ENCODE measurements at places on chromosomes 7 and 10.

DNA sequence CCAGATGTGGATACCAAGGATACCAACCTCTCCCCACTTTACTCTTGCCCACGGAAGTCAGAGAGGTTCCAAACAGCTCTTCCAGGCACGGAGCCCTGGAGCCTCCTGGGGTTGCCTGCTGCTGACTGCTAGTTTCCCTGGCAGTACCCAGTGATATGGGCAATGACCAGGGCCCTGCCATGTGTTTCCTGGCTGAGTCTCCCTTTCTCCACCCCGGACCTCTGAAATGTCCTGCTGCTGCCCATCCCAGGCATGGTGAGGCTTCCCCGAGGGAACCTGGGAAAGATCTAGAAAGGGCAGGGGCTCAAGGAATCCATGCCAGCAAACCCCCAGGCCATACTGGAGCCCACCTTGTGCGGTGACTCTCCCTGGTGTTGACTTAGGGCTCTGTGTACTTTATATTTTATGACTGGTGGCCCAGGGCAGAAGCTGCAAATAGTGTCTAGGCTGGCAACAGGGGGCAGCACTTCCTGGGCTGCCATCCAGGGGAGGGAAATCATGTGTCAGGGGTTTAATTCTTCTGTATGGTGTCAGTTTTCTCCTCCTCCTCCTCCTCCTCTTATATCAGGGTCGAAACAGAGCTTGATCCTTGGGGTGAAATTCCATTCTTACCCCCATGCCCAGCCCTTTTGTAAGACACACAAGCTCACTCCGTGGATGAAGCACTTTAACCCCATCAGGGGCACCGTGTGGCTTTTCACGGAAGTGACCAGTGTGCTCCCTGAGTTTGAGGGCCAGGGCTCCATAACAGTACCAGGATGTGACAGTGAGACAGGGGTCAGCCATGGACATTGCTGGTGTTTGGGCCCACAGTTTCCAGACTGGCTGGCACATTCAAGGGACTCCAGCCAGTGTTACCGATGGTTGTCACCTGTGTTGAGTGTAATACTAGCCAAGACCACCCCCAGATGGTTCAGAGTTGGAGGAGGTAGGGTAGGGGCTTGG, 62.4 kb upstream of the GDF10 start:
- DNase-seq, result no peak

GRCh38 chr10:76324283-76324682, 892.9 kb downstream of the LRMDA start:
- DNase-seq, result peak; percentile 45

DNA sequence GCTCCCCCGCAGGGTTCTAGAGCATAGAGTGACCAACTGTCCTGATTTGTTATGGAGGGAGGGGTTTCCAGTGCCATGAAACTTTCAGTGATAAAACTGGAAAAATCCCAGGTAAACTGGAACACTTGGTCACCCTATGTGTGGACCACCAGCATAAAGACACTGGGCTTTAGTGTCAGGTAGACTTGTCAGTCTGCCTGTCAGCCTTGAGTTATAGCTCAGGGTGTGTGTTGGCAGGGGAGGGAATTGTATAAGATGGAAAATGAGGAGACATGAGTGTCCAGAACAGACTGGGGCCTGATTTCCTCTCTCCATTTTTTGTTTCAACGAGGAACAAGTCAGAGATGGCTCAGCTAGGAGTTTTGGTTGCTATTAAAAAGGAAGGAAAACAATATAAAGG, 10.2 kb upstream of the EFCAB10 start:
- DNase-seq, result no peak

DNA sequence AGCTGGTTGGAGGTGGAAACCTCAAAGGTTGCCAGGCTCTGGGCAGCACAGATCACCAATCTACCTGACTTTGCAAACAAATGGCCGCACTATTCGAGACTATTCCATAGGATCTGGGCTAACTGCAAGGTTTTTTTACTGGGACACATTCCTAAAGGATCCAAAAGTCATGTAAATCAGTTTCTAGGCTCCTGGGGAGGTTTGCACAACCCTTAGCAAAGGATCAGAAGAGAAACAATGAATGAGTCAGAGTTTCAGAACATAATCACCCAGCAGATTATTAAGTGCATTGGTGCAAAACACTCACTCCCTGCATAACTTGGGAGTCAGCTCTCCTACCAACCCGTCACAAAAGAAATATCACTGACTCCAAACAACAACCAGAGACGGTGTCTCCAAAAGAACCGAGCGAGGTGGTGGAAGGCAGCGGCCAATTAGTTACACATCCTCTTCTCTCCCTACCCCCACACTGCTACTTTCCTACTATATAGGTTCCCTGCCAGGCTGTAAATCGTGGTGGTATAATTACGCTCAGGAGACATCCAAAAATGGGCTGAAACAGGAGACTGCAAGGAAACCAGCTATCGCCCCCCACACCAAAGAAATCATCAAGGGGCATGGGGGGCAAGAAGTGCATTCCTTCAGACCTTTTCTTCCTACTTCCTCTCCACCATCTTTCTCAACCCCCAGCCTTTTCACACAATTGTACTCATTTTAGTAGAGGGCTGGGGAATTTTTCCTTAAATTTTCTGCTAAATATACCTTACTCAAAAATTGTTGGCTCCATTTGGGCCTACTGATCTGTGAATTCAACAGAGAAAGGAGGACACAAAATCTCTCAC, 3.2 kb downstream of the UBE2H start:
- peak; percentile 87 for DNase-seq

- DNase-seq, result peak; percentile 23
These were observed 85.3 kb upstream of the CCDC6 start for GRCh38 chr10:59991661-59992060.

DNA sequence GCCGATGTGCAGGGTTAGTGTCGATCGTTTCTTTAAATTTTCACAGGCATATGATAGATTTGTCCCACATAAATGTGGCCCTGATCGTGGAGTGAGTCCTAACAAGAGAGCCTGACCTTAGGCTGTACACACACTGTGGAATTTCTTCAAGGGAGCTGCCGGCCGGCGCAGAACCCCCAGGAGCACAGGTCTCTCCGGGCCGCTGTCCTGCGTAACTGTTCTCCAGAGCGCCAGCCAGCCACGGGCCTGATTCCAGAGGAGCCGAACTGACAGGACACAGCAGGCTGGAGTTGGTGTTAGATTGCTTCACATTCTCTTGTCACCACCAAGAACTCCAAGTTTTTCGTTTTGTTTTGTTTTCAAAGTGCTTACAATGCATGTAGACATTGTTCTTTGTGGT, 37.3 kb downstream of the SHH start:
- DNase-seq, result peak; percentile 22

DNA sequence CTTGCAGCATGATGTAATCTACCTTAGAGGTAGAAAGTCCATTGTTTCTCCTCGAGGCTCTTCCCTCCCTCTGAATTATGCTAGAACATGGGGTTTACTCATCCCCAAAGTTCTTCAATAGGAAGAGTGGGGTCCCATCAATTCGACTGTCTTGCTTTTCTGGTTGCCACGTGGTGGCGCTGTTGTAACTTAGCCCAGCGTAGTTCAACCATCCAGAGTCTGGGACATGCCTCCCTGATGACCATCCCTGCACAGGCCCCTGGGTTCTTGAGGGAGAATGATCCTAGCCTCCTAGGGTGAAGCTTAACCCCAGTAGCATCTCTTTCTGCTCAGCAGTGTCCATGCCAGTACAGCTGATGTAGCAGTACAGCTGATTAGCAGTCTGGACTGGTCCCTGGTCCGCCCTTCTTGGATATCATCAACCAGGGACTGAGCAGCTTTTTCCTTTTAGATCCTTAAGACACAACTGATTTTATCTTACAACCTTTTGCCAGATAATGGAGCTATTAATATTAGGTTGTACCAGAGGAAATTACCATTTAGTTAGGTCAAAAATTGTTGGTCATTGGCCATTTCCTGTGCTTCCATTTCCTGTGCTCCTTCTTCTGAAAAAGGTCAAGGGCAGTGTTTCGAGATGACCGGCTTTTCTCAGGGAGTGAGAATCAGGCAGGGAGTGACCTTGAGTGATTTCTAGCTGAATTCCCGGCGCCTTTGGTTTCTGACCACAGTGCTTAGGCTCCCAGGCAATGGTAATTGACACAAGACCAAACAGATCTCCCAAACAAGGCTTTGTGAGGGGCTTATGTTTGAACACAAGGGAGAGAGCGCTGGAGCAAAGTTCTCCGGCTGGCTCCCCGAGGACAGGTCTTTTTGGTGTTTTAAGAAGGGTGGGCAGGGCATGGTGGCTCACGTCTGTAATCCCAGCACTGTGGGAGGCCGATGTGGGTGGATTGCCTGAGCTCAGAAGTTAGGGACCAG, 65.4 kb downstream of the TACC2 start:
- DNase-seq, result peak; percentile 74

- no peak for DNase-seq
These were observed 6.6 kb upstream of the INTS1 start for GRCh38 chr7:1510780-1511154.

DNA sequence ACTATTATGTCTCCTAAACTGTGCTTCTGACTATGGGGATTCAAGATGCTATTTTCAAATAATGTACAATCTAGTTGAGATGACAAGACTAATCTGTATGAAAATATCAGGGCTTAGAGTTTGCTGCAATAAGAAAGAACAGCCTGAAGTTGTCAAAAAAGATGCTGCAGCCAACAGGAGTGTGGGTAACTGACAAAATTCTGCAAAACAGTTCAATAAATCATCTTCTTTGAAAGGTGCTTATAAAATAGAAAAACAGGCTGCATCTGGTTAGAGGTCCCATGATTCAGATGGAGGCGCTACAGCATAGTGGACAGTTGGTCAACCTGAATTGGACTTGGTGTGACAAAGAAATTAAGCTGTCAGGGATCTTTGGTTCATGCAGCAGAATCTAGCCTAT, 511.0 kb downstream of the XPNPEP1 start:
- no peak for DNase-seq

- DNase-seq, result peak; percentile 60
These were observed 900 bp downstream of the MKLN1 start for GRCh38 chr7:131328377-131329175.

DNA sequence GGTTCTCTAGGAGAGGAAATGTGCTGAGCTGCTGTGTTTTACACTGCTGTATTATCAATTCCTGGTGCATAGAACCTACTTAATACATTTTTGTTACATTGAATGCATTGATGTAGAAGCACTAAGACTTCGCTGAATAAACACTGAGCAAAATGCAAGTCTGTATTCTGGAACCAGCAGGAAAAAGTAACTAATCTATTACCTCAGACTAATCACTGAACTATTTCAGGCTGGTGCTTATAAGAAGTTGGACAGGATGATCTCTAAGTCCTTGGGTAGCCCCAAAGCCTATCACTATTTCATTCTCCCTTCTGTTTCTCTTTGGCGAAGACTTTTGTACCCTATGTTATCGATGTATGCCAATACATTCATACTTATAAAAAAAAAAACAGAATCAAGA, 87.2 kb upstream of the LRRTM3 start:
- no peak for DNase-seq

GRCh38 chr7:139384611-139385010, 24.9 kb downstream of the LUC7L2 start:
- no peak for DNase-seq

DNA sequence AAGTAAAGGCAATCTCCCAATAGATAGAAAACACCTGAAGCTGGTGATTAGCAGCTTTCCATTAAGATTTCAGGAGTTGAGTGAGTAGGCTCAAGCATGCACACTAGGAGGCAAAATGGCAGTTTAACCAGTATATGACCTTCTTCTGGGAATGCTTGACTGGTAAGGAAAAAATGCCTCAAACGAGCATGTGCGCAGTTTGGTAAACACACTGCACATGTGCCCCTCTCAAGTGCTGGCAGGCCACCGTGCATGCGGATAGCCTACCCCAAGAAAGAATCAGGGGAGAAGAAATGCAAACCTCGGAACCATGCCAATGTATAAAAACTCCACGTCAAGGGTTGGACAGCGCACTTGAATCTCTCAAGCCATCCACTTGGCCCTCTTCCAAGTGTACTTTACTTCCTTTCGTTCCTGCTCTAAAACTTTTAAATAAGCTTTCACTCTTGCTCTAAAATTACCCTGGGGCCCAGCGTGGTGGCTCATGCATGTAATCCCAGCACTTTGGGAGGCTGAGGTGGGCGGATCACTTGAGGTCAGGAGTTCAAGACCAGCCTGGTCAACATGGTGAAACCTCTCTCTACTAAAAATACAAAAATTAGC, 98.8 kb upstream of the CDK1 start:
- DNase-seq, result no peak

- no peak for DNase-seq
These were observed 14.2 kb upstream of the ODAD2 start for GRCh38 chr10:28012990-28013515.

- DNase-seq, result peak; percentile 35
These were observed 123.3 kb downstream of the AOAH start for GRCh38 chr7:36600869-36601530.

- DNase-seq, result no peak
These were observed 51.6 kb upstream of the MACC1 start for GRCh38 chr7:20268824-20269223.

- DNase-seq, result no peak
These were observed 148.8 kb downstream of the TAX1BP1 start for GRCh38 chr7:27888736-27889135.

- peak; percentile 26 for DNase-seq
These were observed 42.7 kb downstream of the GNAT3 start for GRCh38 chr7:80468931-80469714.

GRCh38 chr10:130982802-130983201, 328.7 kb downstream of the TCERG1L start:
- DNase-seq, result no peak

DNA sequence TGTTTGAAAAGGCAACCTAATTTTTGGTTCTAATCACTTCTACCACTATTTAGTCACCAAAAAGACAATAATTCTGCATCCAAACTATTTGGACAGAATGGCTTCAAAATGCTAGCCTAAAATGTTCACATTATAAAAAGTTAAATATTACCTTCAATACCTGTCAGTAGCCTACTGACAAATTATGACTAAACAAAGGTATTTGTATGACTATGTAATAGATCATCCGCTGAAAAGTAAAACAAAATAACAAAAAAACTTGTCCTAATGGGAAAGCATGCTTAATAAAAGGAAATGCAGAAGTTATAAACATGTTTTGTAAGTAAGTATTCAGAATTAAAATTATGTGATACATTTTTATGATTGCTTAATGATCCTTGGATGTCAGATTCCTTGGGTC, 36.6 kb downstream of the CD36 start:
- no peak for DNase-seq
